ENCODE measurements at places on chromosomes 11 and 22.

GRCh38 chr22:49753276-49753890 is 74.3 kb downstream of the BRD1 start:
- DNase-seq, result no peak

- no peak for DNase-seq
These were observed 23.7 kb upstream of the CBX7 start for GRCh38 chr22:39176143-39176713.

DNA sequence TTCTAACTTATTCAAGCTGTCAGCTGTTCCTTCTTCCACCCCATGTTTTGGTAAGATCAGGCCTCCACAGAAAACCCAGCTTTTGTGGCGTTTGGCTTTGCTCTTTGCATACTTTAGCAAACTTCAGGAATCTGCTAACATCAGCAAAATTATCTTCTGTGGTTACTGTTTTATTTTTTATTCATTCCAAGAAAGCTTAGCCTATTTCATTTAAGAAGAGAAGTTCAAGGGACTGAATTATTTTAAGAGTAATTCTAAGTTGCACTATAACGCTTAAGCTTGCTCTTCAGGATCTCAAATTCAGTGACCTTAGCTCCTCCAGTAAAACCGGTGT is 1.1 kb downstream of the JHY start:
- DNase-seq, result no peak

DNA sequence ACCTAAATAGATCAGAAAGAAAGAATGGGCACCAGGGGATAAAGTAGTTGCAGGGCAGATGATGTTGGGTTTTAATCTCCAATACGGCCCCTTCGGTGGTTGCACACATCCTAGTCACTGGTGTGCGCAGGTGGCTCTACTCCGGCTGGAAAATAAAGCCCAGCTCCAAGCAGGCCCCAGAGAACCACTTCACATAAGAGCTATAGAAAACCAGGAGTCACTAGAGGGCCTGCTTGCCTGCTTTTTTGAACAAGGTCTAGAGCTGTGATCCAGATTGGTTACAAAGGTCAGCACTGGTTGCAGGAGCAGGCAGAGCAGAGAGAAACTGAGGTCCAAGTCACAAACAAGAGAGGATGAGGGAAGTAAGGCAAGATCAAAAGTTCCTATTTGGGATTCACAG is 41.5 kb upstream of the MS4A8 start:
- no peak for DNase-seq

- no peak for DNase-seq
These were observed 53.0 kb downstream of the MICAL2 start for GRCh38 chr11:12163181-12163941.

- no peak for DNase-seq
These were observed 82.7 kb downstream of the RPL27A start for GRCh38 chr11:8765294-8765693.

Data from GM12864 (cell line).